ENCODE measurements at places on chromosomes 3 and 15. TPM values are rescaled to one million over a fixed set of nuclear protein-coding genes. Genes with fewer than 3 reads are reported as not detected.

FMN1 gene
- total RNA-seq, result 0.24 TPM

GOLGA8B gene
- total RNA-seq, result 136 TPM

GOLGA8H gene
- not detected for total RNA-seq

NUSAP1 gene
- 100 TPM for total RNA-seq

VIPR1 gene
- total RNA-seq, result 5.4 TPM

MTFMT gene
- 24.3 TPM for total RNA-seq

C2CD4B gene
- total RNA-seq, result not detected

DNA sequence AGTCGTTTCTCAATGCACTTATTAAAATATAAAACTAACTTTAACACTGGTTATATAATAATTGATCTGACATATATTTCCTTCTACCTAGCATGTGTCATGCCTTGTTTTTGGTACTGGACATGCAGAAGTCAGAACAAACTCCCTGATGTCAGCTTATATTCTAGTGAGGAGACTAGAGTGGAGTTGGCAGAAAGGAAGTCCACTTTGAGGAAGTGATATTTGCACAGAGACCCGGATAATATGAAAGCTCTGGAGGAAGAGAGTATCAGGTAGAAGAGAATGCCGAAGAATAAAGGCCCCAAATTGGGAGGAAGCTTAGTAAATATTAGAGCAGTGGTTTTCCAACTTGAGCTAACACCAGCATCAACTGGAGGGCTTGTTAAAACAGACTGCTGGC is 24.6 kb upstream of the ZNF280D start:
- H3K4me1 ChIP-seq, result no peaks in the 10 kb centered on the region
- no peak for DNase-seq
- H3K27ac ChIP-seq, result no peak overlapping the region
- H3K36me3 ChIP-seq, result no peaks in the 10 kb centered on the region

DNA sequence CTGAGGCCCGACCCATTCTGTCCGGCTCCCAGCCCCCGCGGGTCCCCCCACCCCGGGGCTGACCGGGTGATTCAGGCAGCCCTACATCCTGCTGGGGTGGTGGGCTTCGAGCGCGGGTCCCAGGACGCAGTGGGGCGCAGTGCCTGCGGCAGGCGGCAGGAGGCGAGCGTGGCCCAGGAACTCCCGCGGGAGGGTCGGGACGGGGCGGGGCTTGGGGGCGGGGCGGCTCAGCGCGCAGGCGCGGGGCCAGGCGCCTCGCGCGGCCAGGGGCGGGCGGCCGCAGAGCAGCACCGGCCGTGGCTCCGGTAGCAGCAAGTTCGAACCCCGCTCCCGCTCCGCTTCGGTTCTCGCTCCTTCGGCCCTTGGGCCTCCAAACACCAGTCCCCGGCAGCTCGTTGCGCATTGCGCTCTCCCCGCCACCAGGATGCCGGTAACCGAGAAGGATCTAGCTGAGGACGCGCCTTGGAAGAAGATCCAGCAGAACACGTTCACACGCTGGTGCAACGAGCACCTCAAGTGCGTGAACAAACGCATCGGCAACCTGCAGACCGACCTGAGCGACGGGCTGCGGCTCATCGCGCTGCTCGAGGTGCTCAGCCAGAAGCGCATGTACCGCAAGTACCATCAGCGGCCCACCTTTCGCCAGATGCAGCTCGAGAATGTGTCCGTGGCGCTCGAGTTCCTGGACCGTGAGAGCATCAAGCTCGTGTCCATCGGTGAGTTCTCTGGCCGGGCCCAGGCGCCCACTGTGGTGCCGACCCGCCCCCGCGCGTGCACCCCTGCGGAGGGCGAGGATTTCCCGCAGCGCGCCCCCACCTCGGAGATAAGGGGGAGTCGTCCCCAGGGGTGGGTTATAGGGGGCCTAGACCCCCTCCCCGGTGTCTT is at the start of gene FLNB:
Gene FLNB, plus strand, starts transcription at position 282 of the 885 bp plus-strand sequence. Its CDS starts 143 bp downstream, at position 425.
- peak; percentile 68 for DNase-seq
- H3K4me3 ChIP-seq, result peak within 1 kb of the TSS; percentile 99
- no peaks in the 10 kb centered on the region for H3K36me3 ChIP-seq
- H3K27ac ChIP-seq, result peak within 1 kb of the TSS; percentile 73
- H3K4me1 ChIP-seq, result peaks cover 29% of the 10 kb centered on the region

GRCh38 chr15:88878720-88879184 is 16.6 kb downstream of the HAPLN3 start:
- no peak overlapping the region for H3K4me3 ChIP-seq
- H3K4me1 ChIP-seq, result no peaks in the 10 kb centered on the region
- H3K27me3 ChIP-seq, result no peaks in the 10 kb centered on the region

DNA sequence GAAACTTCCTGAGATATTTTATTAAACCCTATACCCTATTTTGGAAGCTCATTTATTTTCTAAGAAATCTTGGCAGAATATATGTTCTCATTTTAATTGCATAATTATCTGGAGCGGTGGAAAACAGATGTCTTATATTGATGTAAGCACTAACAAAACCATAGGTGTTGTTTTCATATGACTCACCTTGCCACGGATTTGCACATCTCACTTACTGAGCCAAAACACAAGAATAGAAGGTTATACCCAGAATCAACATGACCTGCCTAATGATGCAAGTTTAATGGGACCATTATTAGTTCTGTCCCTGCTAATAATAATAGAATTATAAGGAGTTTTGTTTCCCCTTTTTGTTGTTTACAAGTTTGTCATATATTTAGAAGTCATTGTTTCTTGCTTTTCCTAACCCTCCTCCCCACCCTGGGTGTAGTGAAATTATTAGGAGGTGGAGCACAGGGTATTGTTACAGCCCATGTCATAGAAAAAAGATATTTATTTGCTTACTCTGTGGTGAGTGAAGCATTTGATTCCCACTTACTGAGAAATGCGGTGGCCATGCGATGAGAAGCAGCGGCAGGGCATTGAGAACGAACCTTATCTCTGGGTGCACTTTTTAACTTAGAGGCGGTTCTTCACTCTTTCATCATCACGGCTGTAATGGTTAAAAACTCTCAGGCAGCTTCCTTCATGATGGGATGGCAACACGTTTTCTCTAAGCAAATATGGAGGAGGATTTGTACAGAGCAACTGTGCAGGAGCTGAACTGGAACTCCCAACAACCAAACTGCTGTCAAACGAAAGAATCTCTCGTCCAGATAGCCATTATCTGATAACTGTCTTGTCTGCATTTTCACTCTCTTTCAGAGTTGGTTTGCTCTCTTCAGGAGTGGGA is 521 bp downstream of the IL5RA start:
- peak overlapping the region; percentile 24 for H3K4me3 ChIP-seq
- H3K27me3 ChIP-seq, result no peaks in the 10 kb centered on the region
- no peak for DNase-seq
- peak overlapping the region; percentile 64 for H3K27ac ChIP-seq
- H3K4me1 ChIP-seq, result no peaks in the 10 kb centered on the region

DNA sequence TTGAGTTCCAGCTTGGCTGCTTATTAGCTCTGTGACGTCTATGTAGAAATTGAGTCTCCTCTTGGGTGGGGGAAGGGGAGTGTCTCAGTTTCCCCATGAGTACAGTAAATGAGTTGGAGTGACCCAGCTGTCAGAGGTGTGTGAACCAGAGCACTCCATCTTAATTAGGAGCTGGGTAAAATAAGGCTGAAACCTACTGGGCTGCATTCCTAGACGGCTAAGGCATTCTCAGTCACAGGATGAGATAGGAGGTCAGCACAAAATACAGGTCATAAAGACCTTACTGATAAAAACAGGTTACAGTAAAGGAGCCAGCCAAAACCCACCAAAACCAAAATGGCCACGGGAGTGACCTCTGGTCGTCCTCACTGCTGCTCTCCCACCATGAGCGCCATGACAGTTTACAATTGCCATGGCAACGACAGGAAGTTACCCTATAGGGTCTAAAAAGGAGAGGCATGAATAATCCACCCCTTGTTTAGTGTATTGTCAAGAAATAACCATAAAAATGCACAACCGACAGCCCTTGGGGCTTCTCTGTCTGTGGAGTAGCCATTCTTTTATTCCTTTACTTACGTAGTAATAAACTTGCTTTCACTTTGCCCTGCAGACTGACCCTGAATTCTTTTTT is 222.4 kb downstream of the CACNA2D3 start:
- no peaks in the 10 kb centered on the region for H3K27me3 ChIP-seq
- no peaks in the 10 kb centered on the region for H3K36me3 ChIP-seq
- DNase-seq, result no peak
- no peak overlapping the region for H3K4me3 ChIP-seq

- H3K36me3 ChIP-seq, result no peaks in the 10 kb centered on the region
- DNase-seq, result no peak
- H3K4me3 ChIP-seq, result no peak overlapping the region
- no peak overlapping the region for H3K27ac ChIP-seq
Measured at GRCh38 chr3:48425281-48425812, 4.5 kb downstream of the PLXNB1 start.

DNA sequence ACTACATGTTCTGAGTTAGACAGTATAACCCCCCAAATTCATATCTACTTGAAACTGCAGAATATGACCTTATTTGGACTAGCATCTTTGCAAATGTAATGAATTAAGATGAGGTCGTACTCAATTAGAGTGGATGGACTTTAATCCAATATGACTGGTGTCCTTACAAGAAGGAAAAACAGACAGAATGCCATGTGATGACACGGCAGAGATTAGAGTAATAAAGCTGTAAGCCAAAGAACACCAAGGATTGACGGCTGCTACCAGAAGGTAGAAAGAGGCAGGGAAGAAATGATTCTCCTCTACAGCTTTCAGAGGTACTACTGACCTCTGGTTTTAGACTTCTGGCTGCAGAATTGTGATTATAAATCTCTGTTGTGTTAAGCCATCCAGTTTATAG is 30.3 kb downstream of the GALK2 start:
- DNase-seq, result no peak
- no peaks in the 10 kb centered on the region for H3K4me1 ChIP-seq
- H3K4me3 ChIP-seq, result no peak overlapping the region
- H3K27ac ChIP-seq, result no peak overlapping the region
- no peaks in the 10 kb centered on the region for H3K27me3 ChIP-seq
- H3K36me3 ChIP-seq, result peaks cover 4% of the 10 kb centered on the region

- H3K27me3 ChIP-seq, result no peaks in the 10 kb centered on the region
- no peak for DNase-seq
- H3K27ac ChIP-seq, result no peak overlapping the region
- H3K36me3 ChIP-seq, result no peaks in the 10 kb centered on the region
Measured at GRCh38 chr3:4574426-4574965, 81.3 kb downstream of the ITPR1 start.

DNA sequence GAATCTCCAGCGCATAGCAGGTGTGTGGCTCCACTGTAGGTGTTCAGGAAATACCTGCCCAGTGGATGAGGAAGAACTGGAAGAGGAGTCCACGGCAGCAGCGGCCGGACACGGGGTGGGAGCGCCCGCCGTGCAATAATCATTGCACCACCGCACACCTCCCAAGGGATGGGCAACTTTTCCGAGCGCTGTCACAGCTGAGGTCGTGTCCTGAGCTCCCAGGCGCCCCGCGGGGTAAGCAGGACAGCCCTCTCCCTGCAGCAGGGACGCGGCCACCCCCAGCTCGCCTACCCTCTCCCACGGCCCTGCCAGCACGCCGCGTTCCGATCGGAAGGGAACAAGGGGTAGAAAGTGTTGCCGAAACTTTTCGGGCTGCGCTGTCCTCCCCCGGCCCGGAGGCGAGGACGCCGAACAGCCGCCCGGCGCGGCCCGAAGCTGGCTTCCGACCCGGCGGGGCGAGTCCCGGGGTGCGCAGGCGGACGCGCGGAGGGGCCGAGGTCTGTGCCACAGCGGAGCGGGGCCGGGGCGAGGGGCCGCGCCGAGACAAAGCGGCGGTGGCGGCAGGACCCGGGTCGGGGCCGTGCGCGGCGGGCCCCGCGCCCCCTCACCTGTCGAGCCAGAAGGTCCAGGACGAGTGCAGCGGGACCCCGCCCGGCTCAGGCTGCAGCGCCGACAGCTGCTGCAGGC is 475 bp downstream of the EIF4E3 start:
- H3K27me3 ChIP-seq, result no peaks in the 10 kb centered on the region
- H3K4me3 ChIP-seq, result peak overlapping the region; percentile 55
- peaks cover 64% of the 10 kb centered on the region for H3K4me1 ChIP-seq
- peak; percentile 50 for DNase-seq
- H3K27ac ChIP-seq, result peak overlapping the region; percentile 33

DNA sequence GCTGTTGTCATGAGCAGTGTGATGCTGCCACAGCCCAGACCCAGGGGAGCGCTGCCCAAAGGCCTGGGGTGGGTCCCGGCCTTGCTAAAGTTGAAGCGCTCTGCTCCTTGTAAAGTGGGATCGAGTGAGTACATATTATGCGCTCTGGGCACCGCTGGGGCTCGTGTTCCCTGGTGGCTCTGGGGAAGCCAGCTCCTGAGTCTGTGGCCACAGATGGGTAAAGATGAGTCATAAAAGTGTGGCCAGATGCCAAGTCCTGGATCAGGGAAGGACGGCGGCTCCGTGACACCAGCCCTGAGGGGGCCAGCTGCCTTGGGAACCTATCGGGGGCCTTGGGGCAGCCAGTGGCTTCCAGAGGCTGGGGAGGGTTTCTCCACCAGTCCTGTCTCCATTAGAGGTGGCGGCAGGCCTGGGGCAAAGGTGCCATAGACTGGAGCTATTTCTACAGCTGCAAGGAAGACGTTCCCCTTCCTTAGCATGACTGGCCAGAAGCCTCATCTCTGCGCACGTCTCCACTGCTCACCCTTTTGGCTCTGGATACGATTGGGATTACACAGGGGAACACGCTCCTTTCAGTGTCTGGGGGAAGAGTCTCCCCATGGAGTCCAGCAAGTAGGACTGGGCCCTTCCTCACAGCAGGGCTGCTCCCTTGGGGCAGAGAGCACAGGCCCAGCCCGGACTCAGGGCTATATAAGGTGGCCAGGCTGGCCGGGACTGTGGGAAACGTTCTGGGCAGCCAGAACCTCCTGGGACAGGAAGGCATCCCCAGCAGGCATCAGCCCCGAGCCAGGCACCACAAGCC is 1.2 kb upstream of the ITIH4 start:
- no peaks in the 10 kb centered on the region for H3K4me1 ChIP-seq
- no peaks in the 10 kb centered on the region for H3K36me3 ChIP-seq
- no peak overlapping the region for H3K27ac ChIP-seq

DNA sequence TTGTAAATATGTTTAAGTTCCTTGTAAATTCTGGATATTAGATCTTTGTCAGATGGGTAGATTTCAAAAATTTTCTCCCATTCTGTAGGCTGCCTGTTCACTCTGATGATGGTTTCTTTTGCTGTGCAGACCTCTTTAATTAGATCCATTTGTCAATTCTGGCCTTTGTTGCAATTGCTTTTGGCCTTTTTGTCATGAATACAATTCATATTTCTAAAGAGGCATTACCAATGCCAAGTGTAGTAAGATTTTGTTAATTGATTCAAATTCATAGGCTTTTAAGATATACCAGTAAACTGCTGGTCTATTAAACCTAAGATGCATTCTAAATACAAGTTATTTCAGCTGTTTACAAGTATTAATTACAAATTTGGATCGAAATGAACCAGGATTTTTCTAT is 31.0 kb downstream of the PIK3R4 start:
- H3K36me3 ChIP-seq, result no peaks in the 10 kb centered on the region
- H3K4me1 ChIP-seq, result no peaks in the 10 kb centered on the region
- H3K4me3 ChIP-seq, result no peak overlapping the region
- no peak overlapping the region for H3K27ac ChIP-seq
- no peak for DNase-seq
- no peaks in the 10 kb centered on the region for H3K27me3 ChIP-seq

- H3K27me3 ChIP-seq, result no peaks in the 10 kb centered on the region
- peaks cover 38% of the 10 kb centered on the region for H3K4me1 ChIP-seq
- no peak for DNase-seq
- no peak overlapping the region for H3K27ac ChIP-seq
- H3K36me3 ChIP-seq, result no peaks in the 10 kb centered on the region
Measured at GRCh38 chr15:70243686-70244540, 146.2 kb upstream of the TLE3 start.

- H3K36me3 ChIP-seq, result no peaks in the 10 kb centered on the region
- no peak overlapping the region for H3K4me3 ChIP-seq
- peaks cover 41% of the 10 kb centered on the region for H3K27me3 ChIP-seq
- H3K27ac ChIP-seq, result no peak overlapping the region
- peak; percentile 28 for DNase-seq
- peaks cover 17% of the 10 kb centered on the region for H3K4me1 ChIP-seq
Measured at GRCh38 chr15:44194323-44195150, 534 bp downstream of the FRMD5 start.

All from CD8-positive, alpha-beta memory T cell (primary cell).